Epithelial cell of esophagus (primary cell): ENCODE measurements at places on chromosomes 13 and 19.

GRCh38 chr13:110714797-110715394 is 1.4 kb downstream of the ING1 start:
- DNase-seq: peak; percentile 53

- no peak for DNase-seq
These were observed 14.8 kb upstream of the GPI start for GRCh38 chr19:34350161-34350561.

DNA sequence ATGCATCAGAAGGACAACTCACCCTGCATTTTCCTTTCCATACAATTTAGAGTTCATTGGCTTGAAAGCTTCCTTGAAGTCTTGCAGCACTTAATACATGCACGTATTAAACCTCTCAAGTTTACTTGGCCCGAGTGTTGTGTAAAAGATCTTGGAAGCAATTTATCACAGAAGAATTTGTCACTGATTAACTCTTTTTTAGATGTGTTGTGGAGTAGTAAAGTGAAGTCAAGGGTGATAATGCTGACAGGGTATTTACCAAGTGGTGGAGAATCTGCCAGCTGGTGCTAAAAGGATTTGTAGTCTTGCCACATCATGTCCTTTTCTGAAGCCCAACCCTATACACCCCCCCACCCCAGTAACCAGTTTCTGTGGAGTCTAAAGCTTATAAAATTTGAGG is 421.0 kb upstream of the MIR17HG start:
- no peak for DNase-seq

- peak; percentile 53 for DNase-seq
These were observed 56.4 kb downstream of the NUFIP1 start for GRCh38 chr13:44932850-44933251.

DNA sequence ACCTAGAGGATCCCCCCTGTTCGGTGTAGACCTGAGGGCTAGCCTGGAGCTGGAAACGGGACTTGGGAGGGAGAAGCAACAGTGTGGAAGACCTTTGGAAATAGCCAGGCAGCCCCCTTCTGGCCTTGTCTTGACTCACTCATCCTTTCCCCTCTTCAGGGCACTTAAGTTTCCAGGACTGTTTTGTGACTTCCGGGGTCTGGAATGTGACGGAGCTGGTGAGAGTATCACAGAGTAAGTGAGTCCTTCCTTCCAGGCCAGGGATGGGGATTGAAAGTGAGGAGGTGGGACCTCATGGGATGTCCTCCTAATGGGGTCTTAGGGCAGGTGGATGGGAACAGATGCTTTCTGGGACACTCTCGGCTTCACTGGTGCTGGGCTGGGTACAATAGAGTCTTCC is 29.4 kb downstream of the LYL1 start:
- DNase-seq: no peak
